Neural crest cell (in vitro differentiated cells): ENCODE measurements at places on chromosomes 13 and 19.

GRCh38 chr19:39498798-39499642 lies at the start of gene DLL3:
TSS of gene DLL3 (plus strand) at chr19:39498947. CDS start at chr19:39498975, 28 bp downstream.
- DNase-seq = peak; percentile 17

GRCh38 chr19:7191946-7192691 lies 102.1 kb downstream of the INSR start:
- DNase-seq = no peak

DNA sequence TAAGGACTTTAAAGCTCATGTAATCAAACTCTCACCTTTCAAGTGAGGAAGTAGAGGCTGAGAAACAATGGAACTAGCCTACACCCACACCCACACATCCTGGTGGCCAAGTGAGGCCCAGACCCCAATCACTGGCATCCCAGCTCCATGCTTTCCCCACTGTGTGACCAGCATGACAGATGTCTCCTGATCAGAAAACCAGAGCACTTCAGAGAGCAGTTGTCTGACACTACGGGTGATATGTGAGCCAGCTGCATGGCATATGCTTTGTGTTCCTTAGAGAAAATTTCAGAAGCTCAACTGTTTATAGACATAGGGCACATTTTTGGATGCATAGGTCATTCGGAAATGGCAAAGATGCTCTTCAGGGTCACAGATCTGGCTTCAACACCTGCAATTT lies 315.2 kb downstream of the NDFIP2 start:
- no peak for DNase-seq

GRCh38 chr13:93388701-93389100 lies 162.1 kb downstream of the GPC6 start:
- DNase-seq = no peak

GRCh38 chr13:113645329-113645728 lies 12.7 kb downstream of the ATP4B start:
- DNase-seq = no peak

- DNase-seq = no peak
These were observed 3.9 kb upstream of the CD209 start for GRCh38 chr19:7751157-7751783.

GRCh38 chr13:82766732-82767321 lies 1115.4 kb downstream of the SLITRK1 start:
- no peak for DNase-seq

GRCh38 chr19:52590728-52591127 lies 20.6 kb downstream of the ZNF701 start:
- DNase-seq = no peak

DNA sequence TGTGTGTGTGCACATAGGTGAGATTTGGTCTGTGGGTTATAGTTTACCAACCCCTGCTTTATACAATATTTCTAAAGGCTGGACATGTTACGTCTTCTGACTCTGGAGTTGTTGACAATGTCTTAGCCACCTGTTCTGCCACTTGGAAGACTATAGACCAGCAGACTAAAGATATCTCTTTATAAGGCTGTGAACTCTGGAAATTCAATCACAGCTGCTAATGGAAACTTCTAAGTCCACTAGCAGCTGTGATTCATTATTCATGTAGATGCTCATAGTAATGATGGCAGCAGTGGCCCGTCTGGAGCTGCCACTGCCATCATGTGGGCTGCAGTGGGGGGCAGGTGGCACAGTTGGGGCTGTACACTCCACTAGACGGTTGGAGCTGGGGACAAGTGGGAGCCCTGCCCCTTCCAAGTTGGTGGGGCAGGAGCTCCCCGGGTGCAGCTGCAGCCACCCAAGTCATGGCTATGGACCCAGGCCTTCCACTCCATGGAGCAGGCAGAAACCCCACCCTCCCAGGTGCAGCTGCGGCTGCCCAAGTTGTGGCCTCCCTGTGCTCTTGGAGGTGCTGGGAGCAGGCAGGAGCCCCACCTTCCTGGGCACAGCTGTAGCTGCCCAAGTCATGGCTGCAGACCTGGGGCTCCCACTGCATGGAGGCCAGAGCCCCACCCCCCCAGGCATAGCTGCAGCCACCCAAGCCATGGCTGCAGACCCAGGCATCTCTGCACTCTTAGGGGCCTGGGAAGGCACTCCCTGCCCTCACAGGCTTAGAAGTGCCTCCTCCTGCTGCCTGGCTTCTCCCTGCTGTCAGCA lies 8.8 kb downstream of the IGFL4 start:
- DNase-seq = no peak

GRCh38 chr19:49555600-49556411 lies 24.6 kb downstream of the NOSIP start:
- DNase-seq = peak; percentile 21

DNA sequence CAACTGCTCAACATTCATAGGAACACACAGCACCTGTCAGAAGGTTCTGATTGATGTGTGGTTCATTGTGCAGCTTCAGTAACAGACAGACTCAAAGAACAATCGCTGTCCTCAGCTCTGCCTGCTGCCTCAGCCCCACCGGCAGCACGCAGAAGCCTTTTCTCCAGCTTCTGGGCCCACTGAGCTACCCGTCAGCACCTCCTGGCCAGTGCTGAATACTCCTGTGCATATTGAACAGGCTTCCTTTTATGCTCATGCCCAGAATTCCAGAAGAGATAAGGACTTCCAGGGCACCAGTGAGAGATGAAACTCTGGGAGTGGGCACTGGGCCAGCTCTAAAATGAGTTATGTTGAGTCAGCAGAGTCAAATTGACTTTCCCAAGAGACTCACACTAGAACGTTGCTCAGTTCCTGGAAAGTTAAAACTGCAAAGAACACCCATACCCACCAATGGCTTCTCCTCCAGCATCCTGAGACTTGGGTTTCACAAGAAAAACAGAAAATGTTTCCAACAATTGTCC lies 119.3 kb downstream of the COL4A1 start:
- DNase-seq = no peak

GRCh38 chr19:29596885-29597525 lies 9.1 kb upstream of the POP4 start:
- no peak for DNase-seq

GRCh38 chr13:45205124-45205523 lies 4.3 kb upstream of the KCTD4 start:
- DNase-seq = no peak

DNA sequence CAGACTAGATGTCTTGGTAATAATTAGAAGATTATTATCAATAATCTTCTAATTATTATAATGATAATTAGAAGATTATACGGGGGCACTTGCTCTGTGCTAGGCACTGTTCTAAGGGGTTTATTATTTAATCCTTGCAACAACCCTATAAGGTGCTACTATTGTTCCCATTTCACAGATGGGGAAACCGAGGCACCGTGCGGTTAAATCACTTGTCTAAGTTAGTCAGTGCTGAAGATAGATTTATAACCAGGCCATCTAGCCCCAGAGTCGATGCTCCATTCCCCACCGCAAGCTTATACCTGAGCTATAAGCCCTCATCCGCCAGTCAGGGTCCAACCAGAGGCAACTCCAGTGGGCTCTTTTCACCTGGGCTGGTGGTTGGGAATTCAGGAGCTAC lies 2.0 kb upstream of the ACP7 start:
- no peak for DNase-seq

DNA sequence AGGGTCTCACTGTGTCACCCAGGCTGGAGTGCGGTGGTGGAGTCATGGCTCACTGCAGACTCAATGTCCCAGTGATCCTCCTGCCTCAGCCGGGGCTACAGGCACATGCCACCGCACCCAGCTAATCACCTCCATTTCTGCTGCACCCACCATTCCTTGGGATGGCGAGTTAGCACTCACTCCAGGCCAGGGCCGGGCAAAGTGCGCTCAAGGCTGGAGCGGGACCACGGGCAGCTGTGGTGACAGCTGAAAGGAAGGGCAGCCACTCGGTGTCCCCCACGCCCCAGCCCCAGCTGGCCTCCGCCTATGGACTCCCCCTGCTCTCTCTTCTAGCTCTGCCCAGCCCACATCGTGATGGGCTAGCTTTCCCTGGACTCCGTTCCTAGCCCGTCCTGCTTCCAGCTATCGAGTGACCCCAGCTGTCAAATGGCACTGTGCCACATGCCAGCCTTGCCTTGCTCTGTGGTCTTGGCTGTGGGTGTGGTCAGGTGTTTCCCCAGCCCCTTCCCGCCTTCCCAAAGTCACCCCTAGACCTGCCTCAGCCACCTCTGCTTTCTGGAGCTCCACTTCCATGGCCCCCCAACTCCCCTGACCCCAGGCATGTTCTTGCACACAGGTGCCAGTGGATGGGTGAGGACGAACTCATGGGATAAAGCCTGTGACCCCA lies 4.1 kb downstream of the MICOS13 start:
- DNase-seq = no peak

GRCh38 chr13:74203576-74203975 lies 69.4 kb upstream of the KLF12 start:
- no peak for DNase-seq

- no peak for DNase-seq
These were observed 303.6 kb downstream of the MYO16 start for GRCh38 chr13:108933061-108933460.

- DNase-seq = no peak
These were observed 66.1 kb downstream of the ZNF93 start for GRCh38 chr19:19966862-19967261.

DNA sequence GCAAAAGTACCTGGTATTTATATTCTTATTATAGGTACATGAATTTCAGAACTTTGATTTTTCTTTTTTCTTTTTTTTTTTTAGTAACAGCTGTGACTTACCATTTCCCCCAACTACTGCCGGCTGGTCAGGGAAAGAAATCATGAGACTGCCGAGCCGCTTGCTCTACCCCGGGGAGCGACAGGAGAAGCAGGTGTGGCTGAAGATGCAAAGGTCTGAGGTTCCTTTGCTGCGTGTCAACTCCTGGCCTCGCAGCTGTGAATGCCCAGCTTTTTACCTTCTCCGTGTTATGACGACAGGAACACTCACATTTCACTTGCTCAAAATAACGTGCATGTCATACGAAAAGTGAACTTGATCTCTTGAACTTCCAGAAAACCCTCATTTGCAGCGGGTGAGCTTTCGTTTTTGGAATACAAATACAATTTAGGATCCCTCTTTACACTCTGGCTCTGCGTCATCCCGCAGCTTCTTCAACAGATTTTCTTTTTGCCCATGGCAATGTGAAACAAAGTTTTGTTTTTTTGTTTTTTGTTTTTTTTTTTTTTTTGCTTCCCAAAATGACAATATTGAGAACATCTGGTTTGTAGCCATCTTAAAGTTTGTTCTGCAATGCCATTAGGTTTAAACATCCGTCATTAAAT lies 117.9 kb downstream of the EFNB2 start:
- no peak for DNase-seq

- no peak for DNase-seq
These were observed 476.6 kb downstream of the IRS2 start for GRCh38 chr13:109309625-109310363.

DNA sequence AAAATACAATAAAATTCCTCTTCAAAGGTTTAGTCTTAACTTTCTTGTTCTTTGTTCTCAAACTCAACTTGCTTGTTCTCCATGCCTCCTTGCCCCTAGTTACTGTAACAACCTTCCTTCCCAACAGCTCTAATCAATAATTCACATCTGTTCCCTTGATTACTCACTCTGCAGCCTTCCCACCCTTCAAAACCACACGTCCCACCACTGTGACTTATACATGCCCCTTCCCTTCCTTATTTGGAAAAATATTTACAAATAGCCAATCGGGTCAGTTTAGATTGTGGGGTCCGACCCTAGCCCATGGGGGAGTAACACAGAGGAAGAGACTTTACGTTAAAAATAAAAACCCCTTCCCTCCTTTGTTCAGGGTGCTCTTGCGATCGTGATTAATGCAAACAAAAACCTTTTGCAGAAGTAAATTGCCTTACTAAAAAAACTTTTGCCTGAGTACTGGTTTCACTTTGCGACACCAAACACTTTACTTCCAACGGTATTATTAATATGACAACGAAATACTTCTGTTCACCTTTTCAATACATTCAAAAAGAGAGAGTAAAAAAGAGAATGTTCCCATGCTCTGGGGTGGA lies 512 bp upstream of the ZNF93 start:
- DNase-seq = no peak

DNA sequence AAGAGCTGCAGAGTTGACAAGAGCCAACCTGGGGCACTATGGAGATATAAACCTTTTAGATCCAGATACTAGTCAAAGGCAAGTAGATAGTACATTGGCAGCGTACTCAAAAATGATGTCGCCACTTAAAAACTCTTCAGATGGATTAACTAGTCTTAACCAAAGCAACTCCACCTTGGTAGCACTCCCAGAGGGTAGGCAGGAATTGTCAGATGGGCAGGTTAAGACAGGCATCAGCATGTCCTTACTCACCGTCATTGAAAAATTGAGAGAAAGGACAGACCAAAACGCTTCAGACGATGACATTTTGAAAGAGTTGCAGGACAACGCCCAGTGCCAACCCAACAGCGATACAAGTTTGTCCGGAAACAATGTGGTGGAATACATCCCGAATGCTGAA lies 8.9 kb downstream of the ZNF507 start:
- no peak for DNase-seq
